CD4-positive, alpha-beta T cell treated with Interleukin-17A for 1 hour (primary cell): ENCODE measurements at places on chromosomes 16 and 17.
A peak's percentile ranks its signal among the peaks of the same experiment; 100 is the strongest.

DNA sequence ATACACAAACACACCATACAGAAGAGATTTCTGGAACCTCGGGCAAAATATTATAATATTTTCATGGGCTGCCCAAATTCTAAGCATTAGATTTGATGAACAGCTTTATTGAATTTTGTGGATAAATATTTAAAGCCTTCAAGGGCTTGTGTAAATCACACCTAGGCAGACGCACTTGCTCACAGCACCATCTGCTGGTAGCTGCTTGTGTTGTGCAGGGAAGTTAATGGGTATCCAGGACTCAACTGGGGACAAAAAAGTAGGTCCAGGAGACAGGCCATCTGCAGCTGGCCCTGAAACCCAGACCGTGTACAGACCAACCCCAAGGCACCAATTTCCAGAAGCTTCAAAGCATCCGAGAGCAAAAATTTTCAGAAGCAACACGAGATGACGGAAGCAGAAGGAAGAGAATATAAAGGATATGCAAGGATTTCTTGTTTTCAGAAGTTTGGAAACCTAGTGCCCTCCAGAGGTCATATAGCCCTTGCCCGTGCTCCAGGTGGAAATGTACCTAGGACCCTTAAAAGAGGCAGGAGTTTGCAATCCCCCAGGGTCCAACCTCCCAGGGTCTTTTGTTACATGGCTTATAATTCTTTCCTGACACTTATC is 140.0 kb downstream of the CHD9NB start:
- peak; percentile 10 for DNase-seq

- DNase-seq = no peak
Observed at GRCh38 chr16:10940501-10941079, 1.7 kb downstream of the DEXI start.

DNA sequence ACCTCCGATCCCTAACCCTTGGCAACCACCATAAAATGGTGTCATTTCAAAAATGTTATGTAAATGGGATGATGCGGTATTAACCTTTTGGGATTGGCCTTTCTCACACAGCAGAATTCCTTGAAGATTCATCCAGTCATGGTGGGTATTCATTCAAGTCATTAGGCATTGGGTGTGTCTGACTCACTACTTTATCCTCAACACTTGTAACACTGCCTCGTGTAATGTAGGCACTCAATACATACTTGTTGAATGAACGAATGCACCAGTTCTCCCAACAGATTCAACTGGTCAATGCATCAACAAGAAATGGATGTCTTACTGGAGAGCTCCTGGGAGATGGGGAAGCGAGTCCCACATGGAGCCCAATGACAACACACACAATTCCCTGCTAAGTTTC is 21.8 kb upstream of the GAN start:
- DNase-seq = no peak

- no peak for DNase-seq
Observed at GRCh38 chr16:89139907-89140361, 31.6 kb upstream of the CDH15 start.

DNA sequence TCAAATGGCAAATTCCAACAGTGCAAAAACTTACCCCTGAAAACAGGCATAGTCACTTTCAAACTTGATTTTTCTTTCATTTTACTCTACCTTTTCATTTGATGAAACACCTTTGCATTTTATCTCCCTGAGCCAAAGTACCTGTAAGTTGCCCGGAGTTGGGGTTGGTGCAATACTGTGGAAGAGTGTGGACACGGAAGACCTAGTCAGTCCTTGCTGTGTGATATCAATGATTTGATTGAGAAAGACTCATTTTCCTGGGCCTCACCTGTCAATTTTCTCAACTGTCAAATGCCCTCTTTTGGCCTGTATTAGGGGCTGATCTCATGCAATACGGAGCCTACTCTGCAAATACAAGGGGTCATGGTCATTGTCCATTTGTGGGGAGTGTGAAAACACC is 22.6 kb downstream of the PITPNC1 start:
- DNase-seq = no peak

- no peak for DNase-seq
Observed at GRCh38 chr17:45976755-45977505, 22.1 kb upstream of the STH start.

DNA sequence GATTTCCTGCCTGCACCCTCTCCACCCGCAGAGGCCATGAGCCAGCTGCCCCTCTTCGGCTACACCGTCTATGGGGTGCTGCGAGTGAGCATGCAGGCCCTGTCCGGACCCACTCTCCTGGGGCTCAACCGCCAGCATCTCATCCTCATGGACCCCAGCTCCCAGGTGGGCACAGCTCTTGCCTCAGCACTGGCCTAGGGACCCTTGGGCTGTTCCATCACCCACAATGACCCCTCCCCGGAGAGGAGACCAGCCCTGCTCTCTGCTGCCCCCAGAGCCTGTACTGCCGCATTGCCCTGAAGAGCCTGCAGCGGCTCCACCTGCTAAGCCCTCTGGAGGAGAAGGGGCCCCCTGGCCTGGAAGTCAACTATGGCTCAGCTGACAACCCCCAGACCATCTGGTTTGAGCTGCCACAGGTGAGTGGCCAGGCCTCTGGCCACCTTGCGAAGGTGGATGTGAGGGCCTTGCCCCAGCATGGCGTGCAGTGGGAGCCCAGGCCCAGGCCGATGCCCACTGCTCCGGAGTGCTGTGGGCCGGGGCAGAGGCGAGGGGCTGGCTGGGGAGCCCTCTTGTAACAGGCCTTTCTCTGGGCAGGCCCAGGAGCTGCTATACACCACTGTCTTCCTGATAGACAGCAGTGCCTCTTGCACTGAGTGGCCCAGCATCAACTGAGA is 7.3 kb upstream of the SMIM5 start:
- no peak for DNase-seq

DNA sequence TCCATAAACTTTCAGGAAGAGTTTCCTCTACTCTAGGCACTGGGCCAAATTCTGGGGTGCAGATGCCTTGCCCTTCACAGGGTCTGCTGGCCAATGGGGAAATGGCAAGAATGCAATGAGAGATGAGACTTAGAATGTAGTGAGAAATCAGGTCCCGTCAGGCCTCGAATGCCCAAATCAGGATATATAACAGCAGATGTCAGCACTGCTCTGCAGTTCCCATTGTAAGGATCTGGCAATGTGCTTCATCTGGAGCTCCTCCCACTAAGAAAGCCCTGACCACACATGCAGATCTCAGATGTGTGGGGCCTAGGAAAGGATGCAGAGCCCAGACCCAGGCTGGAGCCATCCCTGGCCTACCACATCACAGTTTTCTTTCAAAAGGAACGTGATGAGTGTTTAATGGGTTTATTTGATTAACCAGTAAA is 13.9 kb upstream of the LPCAT2 start:
- no peak for DNase-seq

GRCh38 chr17:4642286-4642685 is 808 bp upstream of the ALOX15 start:
- DNase-seq = no peak

- no peak for DNase-seq
Observed at GRCh38 chr17:9977180-9977575, 72.1 kb upstream of the RCVRN start.

DNA sequence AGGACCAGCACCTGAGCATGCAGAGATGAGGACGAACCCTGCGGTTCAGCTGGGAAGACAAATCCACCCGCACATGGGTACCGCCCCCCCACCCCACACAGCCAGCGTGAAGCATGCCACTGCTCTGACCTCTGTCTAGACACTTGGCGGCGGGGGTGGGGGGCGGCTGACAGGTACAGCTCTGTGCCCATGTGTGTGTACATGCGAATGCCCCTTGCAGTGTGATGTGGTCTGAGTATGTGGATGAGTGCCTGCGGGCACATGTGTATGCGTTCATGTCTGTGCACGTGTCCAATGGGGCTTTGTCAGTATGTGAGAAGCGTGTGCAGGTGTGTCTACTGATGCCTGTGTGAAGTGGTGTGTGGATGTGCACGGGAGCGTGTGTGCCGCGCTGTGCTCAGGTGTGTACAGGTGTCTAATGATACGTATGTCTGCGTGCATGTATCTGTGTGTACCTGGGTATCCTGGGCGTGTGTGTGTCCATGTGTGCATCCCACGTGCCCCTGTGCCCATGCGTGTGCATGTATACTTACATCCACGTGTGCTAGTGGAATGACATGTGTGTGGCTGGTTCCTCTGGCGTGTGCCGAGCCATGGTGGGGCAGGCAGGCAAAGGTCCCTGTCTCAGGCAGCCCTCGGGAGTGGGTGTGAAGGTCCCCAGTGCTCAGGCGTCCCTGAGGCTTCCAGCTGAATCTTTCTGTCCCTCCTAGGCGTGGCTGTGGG is 636 bp upstream of the RAP1GAP2 start:
- DNase-seq = no peak

DNA sequence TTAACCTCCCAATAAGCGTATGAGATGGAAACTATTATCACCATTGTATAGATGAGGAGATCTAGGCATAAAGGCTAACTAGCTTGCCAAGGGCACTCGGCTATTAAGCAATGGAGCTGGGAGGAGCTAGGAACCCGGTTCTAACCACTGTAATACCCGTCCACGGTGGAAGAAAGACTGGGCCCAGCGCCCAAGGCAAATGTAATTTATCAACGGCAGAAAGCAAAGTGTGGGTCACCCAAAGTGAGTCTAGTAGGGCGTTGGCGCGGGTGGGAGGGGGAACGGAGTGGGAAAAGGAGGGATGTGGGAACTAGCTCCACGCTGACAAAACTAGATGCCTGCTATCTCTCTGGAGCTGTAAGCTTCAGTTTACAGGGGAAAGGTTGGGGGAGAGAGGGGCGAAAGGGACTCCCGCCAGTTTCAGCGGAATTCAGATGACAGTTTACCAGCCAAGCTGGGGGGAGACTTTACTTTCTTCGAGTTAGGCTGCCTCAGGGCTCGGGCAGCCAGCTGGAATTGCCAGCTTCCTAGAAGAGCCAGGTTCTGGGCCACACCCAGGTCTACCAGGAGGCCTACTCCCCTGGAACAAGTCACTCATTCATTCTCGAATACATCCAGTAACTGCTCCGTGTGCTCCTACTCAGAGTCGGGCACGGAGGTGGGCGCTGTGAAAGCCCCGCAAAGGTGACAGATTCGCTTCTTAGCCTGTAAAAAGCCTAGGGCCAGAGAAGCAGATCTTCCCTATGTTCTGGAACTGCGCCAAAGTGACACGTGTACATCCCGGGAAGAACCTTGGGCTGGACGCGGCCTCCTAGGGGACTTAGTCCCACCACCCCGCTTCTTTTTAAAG is 837 bp downstream of the LRRC59 start:
- peak; percentile 26 for DNase-seq

- DNase-seq = no peak
Observed at GRCh38 chr16:51881731-51882130, 665.2 kb downstream of the TOX3 start.

DNA sequence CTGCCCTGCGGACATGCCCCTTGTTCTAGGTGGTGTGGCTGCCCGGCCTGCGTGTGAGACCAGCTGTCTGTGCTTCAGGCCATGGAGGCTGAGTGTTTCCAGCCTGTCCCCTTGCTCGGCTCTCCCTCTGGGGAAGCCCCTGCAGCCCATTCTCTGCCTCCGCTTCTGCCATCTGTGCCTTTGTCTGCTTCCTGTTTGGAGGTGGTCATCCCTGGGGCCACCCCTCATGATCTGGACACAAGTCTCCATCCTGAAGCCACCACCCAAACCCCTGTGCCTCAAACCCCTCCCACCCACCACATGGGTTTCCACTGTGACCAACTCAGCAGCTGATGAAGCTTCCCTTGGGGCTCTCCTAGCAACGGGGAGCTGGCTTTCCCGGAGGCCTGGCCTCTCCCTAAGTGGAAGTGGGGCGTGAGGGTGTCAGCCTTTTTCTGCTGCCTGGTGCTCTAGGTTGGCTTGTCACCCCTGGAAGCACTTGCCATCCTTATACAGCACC is 184.9 kb downstream of the SEC14L1 start:
- peak; percentile 26 for DNase-seq

DNA sequence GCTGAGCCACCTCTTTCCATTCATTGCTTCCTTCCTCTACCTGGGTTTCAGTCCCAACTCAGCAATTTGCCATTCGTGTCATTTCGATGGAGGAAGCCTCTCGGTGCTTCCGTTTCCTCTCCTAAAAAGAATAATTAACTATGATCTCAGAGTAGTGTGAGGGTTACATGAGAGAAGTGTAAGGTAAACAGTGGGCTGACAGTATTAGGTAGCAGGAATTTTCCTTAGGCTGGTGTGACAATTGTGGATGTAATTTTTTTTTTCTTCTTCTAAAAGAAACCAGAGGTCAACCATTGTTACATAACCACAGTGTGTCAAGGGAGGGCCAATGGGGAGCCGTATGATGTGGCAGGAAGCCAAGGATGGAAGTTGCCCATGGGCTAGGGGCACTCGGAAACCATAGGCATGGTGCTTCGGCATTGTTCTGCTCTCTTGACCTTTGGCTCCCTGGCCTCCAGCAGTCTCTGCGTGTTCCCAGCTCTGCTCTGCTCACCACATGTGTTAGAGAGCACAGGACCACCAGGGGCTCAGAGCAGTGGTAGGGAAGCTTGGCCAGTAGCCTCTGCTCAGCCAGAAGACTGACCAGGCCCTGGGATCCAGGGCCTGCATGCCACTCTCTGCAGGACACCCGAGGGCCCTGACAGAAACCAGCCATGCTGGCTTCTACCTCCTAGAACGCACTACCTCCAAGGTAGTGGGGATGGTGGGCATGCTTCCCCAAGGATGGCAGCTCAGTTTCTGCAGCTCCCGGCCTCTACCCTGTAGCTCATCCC is 2.0 kb upstream of the TOP2A start:
- no peak for DNase-seq
